ENCODE measurements at places on chromosomes 16 and 17.

GRCh38 chr17:3960764-3961163 is 3.5 kb downstream of the ATP2A3 start:
- no peak for DNase-seq

- no peak for DNase-seq
Observed at GRCh38 chr16:73887911-73888310, 408.7 kb upstream of the PSMD7 start.

- DNase-seq: no peak
Observed at GRCh38 chr17:68588362-68588761, 12.8 kb downstream of the FAM20A start.

DNA sequence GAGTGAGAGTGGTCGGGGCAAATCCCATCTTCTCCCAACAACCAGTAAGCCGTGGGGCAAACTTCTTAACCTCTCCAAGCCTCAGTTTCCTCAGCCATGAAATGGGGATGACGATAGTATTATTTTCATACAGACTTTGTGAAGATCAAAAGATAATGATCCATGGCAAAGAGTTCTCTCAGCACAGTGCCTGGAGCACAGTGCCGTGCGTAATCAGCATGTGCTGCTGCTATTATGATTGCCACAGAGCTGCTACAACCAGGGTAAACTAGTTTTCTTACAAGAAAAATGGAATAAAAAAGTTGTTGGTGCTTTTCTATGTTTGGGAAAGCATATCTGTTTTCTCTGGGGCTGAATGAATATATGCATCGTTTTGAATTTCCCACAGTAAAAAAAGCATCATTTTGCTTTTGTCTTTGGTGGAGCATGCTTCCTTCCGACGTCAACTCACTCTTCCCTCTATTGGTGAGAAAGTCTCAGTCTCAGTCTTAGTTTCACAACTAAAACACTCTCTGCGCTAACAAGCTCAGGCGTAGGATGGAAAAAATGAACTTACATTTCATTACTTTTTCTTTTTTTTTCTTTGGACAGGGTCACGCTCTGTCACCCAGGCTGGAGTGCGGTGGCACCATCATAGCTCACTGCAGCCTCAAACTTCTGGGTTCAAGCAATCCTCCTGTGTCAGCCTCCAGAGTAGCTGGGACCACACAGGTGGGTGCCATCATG is 37.2 kb downstream of the CDK5R1 start:
- no peak for DNase-seq

DNA sequence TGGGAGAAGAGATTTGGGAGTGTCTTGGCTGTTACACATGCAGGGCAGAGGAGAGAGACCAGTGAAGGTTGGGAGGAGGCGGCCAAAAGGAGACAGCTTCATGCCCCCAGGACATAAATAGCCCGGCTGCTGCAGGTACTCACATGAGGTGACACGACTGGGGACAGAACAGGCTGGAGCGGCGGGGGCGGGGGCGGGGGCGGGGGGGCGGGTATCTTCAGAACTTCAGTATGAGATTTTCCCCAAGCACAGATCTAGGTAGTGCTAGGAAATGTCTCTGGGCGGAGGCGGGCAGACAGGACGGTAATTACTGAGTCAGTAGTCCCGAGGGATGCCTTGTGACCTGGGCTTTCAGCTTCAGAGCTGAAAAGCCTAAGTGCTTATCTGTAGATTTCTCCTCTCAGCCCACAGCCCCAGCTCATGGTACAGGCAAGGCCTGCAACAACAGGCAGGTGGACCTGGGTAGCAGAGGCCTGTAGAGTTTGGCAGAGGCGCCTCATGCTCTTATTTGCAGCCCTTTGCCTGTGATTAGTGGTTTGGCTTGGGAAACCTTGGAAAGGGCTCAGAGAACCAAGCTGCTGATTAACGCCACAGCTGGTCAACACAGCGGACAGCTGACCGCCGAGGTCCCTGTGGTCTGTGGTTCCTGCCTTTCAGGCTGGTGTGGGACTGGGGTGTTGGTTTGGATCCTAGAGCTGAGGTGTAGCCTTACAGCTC is 24.5 kb downstream of the UNK start:
- peak; percentile 30 for DNase-seq

GRCh38 chr16:75064403-75065148 is 52.0 kb downstream of the LDHD start:
- no peak for DNase-seq

GRCh38 chr17:80362428-80363119 is 52.4 kb upstream of the ENDOV start:
- no peak for DNase-seq

DNA sequence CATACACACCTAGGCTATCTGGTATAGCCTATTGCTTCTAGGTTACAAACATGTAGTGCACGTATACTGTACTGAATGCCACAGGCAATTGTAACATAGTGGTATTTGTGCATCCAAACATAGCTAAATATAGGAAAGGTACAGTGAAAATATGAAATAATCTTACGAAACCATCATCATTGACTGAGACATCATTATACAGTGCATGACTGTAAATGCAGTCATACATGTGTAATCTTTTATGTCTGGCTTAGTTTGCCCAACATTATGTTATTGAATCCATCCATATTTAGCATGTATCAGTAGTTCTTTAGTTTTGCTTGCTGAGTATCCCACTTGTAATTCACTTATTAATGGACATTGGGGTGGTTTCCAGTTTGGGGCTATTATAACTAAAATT is 124.9 kb downstream of the CYLD start:
- DNase-seq: no peak

DNA sequence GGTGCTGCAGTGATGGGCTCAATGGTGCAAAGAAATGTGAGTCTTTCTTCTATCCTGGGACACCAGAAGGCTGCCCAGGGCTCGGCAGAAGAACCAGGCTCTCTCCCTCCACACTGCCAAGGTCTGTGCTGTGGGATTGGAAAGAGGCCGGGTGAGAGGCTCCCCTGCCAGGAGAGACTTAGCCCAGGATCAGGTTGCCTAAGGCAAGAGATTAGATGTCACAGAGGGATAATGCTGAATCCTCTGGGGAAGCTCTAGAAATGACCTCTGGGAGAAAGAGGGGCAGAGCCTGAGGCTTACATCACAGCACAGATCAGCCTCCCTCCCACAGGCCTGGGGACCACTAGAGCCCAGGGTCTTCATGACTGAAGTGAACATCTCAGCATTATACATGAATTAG is 5.7 kb upstream of the DOC2B start:
- DNase-seq: no peak

DNA sequence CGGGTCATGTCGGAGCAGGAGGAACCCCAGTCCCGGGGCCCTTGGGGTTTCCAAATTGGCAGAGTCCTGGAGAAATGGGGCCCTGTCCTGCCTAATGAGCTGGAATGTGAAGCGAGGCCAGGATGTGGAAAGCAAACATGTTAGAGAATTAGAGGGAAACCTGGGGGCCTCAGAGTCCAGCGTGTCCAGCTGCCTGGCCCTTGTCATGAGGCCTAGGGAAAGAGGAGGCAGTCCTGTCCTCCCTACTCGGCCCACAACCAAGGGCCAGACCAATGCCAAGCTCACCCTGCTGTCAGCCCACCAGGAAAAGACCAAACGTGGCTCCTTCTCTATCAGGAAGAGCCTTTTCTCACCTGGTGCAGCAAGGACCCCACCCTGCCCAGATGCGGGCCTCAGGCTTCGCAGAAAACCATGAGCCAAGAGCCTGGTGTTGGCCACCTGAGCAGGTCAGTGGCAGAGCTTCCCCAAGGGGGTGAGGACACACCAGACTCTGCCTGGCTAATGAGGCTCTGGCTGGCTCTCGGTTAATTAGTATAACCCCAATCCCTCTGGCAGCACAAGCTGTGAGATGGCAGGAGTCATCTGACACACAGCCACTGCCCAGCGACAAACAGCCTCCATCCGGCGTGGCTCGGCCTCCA is 10.1 kb downstream of the TEKT5 start:
- DNase-seq: no peak

- no peak for DNase-seq
Observed at GRCh38 chr16:708019-708418, 2.4 kb upstream of the FBXL16 start.

DNA sequence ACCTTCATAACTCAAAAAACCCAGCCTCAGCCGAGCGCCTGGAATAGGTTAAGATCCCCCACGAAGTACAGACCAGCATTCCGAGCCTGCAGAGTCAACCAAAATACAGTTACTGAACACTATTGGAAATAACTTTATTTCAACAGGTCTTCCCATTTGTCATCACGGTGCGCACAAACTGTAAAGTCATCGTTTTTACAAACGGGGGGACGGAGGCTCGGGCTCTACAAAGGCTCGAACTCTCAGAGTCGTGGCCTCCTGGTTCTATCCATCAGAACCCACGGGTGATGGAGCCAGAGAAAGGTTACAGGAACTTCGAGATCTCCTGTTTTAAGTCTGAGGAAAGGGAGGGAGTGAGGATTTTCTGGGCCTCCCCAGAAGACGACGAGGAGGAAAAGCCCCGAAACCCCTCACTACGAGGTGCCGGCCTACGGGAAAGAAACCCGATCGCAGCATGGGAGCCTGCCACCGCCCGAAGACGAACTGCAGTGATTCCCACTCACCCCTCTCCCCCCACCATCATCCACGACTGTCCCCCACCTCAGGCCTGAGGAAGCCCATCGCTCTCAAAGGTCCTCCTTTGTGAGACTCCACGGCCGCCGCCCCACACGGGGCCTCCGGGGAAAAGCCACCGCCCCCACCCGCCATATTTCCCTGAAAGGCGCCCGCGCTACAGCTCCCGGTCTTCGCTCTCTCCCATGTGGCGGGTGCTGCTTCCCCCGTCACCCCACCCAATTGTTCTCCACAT is 917 bp downstream of the YWHAE start:
- peak; percentile 41 for DNase-seq

- DNase-seq: no peak
Observed at GRCh38 chr17:15456496-15456895, 10.9 kb downstream of the CDRT4 start.

- DNase-seq: no peak
Observed at GRCh38 chr16:70692130-70692872, 6.4 kb upstream of the MTSS2 start.

GRCh38 chr16:58056580-58056979 is 31.0 kb downstream of the MMP15 start:
- DNase-seq: no peak

GRCh38 chr16:54282202-54282927 is 4.2 kb downstream of the IRX3 start:
- DNase-seq: no peak

DNA sequence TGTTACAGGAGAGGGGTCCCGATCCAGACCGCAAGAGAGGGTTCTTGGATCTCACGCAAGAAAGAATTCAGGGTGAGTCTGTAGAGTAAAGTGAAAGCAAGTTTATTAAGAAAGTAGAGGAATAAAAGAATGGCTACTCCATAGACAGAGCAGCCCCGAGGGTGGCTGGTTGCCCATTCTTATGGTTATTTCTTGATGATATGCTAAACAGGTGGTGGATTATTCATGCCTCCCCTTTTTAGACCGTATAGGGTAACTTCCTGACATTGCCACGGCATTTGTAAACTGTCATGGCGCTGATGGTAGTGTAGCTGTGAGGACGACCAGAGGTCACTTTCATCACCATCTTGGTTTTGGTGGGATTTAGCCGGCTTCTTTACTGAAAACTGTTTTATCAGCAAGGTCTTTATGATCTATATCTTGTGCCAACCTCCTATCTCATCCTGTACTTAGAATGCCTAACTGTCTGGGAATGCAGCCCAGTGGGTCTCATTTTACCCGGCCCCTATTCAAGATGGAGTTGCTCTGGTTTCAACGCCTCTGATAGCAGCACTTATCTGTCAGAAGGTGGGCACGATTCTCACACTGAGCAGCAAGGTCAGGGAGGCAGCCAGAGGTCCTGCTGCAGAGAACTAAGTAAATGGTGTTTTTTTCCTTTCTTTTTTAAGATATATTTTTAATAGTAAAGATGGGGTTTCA is 26.5 kb upstream of the XYLT2 start:
- no peak for DNase-seq

DNA sequence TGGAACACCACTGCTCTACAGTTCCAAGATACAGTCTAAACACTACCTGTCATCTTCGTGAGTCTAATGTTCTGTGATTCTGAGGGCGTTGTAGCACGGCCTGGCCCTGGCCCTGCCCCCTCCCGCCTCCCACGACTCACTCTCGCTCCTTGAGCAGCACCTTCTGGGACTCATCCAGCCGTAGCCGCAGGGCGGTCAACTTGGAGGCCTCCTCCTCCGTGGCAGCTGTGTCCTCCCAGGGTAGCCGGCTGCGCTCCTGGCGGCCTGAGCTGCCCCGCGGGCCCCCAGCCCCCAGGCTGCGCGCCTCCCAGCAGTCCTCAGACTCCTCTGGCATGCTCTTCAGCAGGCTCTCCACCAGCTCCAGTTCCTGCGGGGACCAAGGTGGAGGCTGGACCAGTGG is 10.6 kb downstream of the CCDC102A start:
- DNase-seq: no peak

GRCh38 chr16:49578435-49579024 is 204.9 kb downstream of the C16orf78 start:
- DNase-seq: no peak

DNA sequence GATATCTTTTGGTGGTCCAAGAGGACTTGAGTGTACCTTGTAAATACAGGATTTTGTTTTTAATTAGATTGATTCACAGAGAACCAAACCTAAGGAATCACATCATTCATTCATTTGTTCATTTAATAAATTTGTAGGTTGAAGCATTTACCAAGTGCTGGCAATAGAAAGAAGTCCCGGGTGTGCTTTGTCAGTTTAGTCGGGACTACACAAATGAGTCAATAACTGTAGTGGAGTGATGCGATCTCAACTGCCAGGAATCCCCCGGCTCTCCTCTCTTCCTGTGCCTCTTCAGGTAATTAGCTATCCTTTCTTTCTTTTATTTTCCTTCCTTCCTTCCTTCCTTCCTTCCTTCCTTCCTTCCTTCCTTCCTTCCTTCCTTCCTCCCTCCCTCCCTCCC is 1.4 kb upstream of the WWOX start:
- no peak for DNase-seq

GRCh38 chr16:71216714-71217113 is 13.8 kb downstream of the HYDIN start:
- DNase-seq: no peak

GRCh38 chr17:79002796-79003593 is 6.6 kb downstream of the CANT1 start:
- DNase-seq: no peak

DNA sequence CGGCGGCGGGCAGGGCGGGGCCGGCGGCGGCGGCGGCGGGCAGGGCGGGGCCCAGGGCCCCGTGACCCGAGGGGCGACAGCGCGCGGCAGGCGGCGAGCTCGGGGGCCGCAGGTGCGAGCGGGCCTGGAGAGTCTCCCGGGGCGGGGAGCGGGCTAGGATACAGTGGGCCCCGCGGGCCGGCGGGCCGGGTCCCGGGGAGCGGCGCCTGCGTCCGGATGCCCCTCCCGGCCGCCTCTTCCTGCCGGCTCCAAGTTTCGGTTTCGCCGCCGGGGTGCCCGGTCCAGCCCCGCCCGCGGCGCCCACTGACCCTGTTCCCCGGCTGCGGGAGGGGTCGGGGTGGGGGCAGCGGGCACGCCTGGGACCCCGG is at the start of gene RNF213:
TSS of gene RNF213 (plus strand) at position 62 of the 368 bp plus-strand sequence. CDS start 2,830 bp downstream, outside the sequence.
- peak; percentile 68 for DNase-seq

DNA sequence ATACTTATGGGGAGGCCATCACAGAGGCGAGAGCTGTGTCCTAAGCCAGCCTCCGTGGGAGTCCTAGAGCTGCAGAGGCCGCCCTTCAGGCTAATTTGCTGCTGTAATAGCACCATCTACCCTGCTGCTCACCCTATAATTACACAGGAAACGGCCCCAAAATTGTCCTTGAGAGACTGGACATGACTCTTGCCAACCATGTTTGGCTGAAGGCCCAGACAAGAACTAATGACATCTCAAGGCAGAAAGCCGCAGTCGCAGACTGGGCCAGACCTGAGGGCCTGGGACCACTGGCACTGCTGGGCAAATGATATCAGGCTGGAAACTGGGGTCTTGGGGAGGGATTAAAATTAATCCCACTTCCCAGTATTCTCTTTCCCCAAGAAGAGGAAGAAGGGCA is 24.1 kb downstream of the PSMD7 start:
- no peak for DNase-seq

GRCh38 chr17:63629627-63630026 is 7.4 kb downstream of the MAP3K3 start:
- no peak for DNase-seq

All from GM12891 (cell line).